Inflammatory macrophage (primary cell): ENCODE measurements at places on chromosomes 5 and 9.

- DNase-seq, result no peak
Observed at GRCh38 chr5:95164861-95165260, 120.0 kb downstream of the MCTP1 start.

- DNase-seq, result peak; percentile 34
Observed at GRCh38 chr9:22469928-22470544, 23.4 kb downstream of the DMRTA1 start.

DNA sequence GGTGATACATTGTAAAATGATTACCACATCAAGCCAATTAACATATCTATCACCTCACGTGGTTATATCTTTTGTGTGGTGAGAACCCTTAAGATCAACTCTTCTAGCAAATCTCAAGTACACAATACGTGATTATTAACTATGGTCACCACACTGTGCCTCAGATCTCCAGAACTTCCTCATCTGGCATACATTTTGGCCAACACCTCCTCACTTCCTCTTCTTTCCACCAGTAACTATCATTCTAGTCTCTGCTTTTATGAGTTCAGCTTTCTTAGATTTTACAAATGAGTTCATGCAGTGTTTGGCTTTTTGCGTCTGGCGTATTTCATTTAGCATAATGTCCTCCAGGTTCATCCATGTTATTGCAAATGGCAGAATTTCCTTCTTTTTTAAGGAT is 35.8 kb downstream of the PRKACG start:
- DNase-seq, result peak; percentile 79

- no peak for DNase-seq
Observed at GRCh38 chr5:97838214-97838613, 655.2 kb upstream of the RIOK2 start.

- no peak for DNase-seq
Observed at GRCh38 chr5:63553073-63553472, 409.2 kb downstream of the HTR1A start.

GRCh38 chr9:122192261-122192875 is 32.7 kb downstream of the MORN5 start:
- no peak for DNase-seq
